Neural crest cell (in vitro differentiated cells): ENCODE measurements at places on chromosomes 1 and 21. TPM values are rescaled to one million over a fixed set of nuclear protein-coding genes. Genes with fewer than 3 reads are reported as not detected.

INTS3 gene
- total RNA-seq = 78.4 and 79.2 TPM in 2 replicates

SPATA1 gene
- 1.5 and 2.3 TPM in 2 replicates for total RNA-seq

DNA sequence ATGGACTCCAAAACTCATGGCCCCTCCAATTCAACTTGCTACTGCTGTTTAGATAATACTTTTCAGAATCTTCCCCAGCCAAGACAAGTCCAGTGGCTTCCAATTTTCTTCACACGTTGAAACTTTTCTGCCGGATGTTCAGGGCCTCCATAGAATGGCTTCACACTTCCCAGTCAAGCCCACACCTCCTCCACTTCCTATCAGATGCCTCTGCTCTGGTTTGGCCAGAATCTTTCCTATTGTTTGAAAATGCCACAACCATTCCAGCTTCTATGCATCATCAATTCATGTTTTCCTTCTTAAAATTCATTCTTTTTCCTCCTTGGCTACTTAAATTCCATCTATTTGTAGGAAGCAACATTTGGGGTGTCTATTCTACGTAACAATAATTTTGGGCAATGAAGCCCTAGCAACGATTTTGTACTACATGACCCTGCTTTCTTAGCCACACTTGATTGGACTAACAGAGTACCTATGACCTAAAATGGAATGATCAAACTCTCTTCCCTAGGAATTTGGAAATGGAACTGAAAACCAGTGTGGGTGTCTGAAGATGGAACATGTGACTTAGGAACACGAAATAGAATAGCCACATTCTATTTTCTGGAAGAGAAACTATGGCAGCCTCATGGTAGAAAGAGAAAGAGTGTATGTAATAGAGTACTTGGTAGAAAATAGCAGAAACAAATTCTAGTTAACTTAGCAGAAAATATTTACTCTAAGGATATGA lies 74.1 kb upstream of the CNIH3 start:
- no peaks in the 10 kb centered on the region for H3K36me3 ChIP-seq
- H3K4me1 ChIP-seq = peaks cover 34% of the 10 kb centered on the region
- H3K27ac ChIP-seq = peak overlapping the region; percentile 90
- DNase-seq = no peak
- no peaks in the 10 kb centered on the region for H3K27me3 ChIP-seq
- H3K4me3 ChIP-seq = no peak overlapping the region

DNA sequence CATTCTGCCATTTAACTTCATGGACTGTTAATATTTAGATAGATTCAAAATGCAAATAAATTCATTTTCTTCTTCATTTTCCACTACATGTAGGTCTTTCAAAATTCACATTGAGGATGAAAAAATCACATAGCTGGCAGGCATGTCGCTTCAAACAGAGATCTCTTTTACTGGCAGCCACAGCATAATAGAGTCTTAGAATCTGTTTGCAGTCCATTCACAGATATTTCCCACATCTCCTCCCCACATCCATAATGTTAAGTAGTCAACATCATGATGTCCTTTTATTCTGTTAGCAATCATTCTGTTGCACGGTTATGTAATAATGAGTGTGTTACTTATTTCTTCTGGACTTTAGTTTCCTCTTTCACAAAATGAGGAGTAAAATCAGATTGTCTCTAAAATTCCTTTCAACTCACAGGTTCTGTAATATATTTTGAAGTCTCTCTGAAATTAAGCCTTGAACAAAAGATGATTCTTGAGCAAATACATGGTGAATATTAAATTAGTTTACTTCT lies 257.5 kb upstream of the SNX7 start:
- no peaks in the 10 kb centered on the region for H3K27me3 ChIP-seq
- DNase-seq = no peak
- peak overlapping the region; percentile 57 for H3K27ac ChIP-seq

- no peak overlapping the region for H3K4me3 ChIP-seq
- no peaks in the 10 kb centered on the region for H3K36me3 ChIP-seq
- DNase-seq = no peak
Observed at GRCh38 chr1:43067977-43068751, 103.9 kb downstream of the EBNA1BP2 start.

DNA sequence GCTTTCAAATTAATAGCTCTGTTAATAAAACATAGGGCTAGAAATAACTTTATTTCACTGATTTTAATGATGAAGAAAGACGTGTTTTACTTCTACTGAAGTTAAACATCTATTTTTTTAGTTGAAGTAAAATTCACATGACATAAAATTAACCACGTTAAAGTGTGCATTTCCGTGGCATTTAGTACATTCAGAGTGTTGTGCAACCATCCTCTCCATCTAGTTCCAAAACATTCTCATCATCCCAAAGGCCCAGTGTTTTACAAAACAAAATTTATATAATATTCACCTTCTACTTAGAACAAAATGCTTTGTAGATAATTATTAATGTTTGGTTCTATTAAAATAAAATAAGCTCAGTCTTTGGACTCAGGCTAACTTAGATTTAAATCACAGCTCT lies 108.5 kb upstream of the GNG12 start:
- H3K4me3 ChIP-seq = no peak overlapping the region
- H3K36me3 ChIP-seq = no peaks in the 10 kb centered on the region
- peaks cover 35% of the 10 kb centered on the region for H3K4me1 ChIP-seq
- H3K27me3 ChIP-seq = no peaks in the 10 kb centered on the region
- H3K27ac ChIP-seq = no peak overlapping the region

GRCh38 chr21:46253610-46254124 lies 25.1 kb upstream of the LSS start:
- peak overlapping the region; percentile 73 for H3K27ac ChIP-seq
- peaks cover 6% of the 10 kb centered on the region for H3K4me1 ChIP-seq
- no peaks in the 10 kb centered on the region for H3K27me3 ChIP-seq
- H3K4me3 ChIP-seq = no peak overlapping the region
- peaks cover 17% of the 10 kb centered on the region for H3K36me3 ChIP-seq
- DNase-seq = no peak
